ENCODE measurements at places on chromosomes 3 and 15. TPM values are rescaled to one million over a fixed set of nuclear protein-coding genes. Genes with fewer than 3 reads are reported as not detected.

The PLSCR4 gene
- 27.4 TPM for polyA plus RNA-seq

The TNNC1 gene
- 0.69 TPM for polyA plus RNA-seq

The OSTN gene
- 0.34 TPM for polyA plus RNA-seq

The TBC1D2B gene
- polyA plus RNA-seq, result 49.4 TPM

The FGD5 gene
- 0.03 TPM for polyA plus RNA-seq

The MESP2 gene
- polyA plus RNA-seq, result 0.24 TPM

The CASR gene
- not detected for polyA plus RNA-seq

The VPS33B gene
- 11.1 TPM for polyA plus RNA-seq

The AKAP13 gene
- 8.3 TPM for polyA plus RNA-seq

The ADGRG7 gene
- polyA plus RNA-seq, result not detected

The PP2D1 gene
- polyA plus RNA-seq, result not detected

The EOMES gene
- polyA plus RNA-seq, result not detected

The IQCF5 gene
- not detected for polyA plus RNA-seq

The EFHB gene
- 0.28 TPM for polyA plus RNA-seq

The EPHA3 gene
- polyA plus RNA-seq, result 0.23 TPM

The BTLA gene
- polyA plus RNA-seq, result not detected

All from fibroblast of lung (primary cell).